ENCODE measurements at places on chromosomes 2 and 18.

DNA sequence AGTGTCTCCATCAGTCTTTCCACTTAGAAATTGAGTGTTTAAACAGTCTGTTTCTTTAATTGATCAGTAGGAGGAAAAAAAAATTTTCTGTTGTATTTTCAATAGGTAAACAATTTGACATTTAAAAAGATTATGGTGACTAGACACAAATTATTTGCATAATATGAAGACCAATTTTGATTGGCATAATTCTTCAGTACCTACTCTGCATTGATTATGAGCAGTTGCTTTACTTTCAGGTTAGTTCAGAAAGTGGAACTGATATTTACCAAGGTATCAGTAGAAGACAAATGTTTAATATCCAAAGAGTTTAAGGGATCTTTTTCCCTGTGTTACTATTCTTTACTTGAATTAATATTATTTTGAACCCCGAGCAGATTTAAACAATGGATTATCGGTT lies 2.6 kb downstream of the ADAM23 start:
- no peak for DNase-seq

GRCh38 chr2:217360781-217361482 lies 501.1 kb upstream of the TNP1 start:
- DNase-seq: peak; percentile 59

DNA sequence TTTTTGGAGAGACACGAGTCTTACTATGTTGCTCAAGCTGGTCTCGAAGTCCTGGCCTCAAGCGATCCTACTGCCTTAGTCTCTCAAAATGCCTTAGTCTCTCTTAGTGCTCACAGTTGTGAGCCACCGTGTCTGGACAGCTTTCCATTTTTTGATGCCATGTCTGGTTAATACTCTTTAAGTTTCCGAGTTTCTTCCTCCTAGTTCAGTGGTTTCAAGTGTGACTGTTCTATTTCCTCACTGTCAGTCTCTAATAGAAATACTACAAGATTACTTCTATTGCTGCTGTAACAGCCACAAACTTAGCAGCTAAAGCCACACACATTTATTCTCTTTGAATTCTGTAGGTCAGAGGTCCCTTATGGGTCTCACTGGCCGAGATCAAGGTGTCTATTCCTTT lies 125.1 kb upstream of the MGAT5 start:
- DNase-seq: no peak

DNA sequence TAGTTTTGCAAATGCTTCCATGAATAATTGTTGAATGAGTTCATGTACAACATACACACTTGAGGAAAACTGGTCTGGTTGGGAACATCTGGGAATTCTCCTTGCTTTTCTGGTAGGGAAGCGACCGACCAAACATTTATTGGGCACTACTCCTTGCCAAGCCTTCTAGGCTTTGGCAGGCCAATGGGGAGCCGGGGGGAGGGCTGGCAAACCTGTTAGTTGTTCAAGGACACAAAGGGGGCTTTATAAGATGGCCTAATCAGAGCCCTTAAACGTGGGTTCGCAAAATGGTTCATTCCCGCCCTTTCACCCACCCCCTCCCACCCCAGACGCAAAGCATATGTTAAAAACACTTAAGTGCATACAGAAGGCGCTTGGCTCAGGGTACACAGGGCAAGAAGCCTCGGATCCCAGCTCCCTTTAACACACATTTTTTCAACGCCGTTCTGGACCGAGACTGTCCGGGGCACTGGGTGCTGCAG lies 844 bp upstream of the VSNL1 start:
- DNase-seq: no peak

DNA sequence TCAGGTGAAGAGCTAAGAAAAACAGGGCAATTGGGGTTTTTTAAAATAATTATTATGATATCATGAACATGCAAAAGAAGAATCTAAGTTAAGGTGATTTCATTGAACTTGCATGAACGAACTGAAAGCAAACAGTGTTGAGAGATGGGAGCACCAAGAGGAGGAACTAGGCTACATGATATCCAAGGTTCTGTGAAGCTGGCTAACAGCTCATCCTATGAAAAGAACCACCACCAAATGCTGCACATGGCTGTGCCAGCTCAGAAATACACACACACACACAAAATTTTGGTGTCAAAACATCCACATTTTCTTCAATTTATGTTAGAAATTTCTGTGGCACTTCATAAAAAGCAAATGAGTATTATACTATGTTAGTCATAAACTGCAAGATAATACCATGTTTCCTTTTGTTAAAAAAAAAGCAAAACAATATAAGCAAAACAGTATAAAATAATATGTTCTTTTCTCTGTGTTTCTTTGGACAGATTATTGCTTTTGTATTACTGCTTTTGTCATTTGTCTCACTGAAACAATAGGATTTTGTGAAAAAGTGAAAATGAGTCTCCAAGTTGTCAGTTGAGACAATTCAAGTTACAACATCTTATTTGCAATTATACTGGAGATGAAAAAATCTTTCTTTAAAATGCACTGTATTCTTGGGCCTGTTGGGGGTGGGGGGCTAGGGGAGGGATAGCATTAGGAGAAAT lies 12.6 kb upstream of the TTC32 start:
- no peak for DNase-seq

DNA sequence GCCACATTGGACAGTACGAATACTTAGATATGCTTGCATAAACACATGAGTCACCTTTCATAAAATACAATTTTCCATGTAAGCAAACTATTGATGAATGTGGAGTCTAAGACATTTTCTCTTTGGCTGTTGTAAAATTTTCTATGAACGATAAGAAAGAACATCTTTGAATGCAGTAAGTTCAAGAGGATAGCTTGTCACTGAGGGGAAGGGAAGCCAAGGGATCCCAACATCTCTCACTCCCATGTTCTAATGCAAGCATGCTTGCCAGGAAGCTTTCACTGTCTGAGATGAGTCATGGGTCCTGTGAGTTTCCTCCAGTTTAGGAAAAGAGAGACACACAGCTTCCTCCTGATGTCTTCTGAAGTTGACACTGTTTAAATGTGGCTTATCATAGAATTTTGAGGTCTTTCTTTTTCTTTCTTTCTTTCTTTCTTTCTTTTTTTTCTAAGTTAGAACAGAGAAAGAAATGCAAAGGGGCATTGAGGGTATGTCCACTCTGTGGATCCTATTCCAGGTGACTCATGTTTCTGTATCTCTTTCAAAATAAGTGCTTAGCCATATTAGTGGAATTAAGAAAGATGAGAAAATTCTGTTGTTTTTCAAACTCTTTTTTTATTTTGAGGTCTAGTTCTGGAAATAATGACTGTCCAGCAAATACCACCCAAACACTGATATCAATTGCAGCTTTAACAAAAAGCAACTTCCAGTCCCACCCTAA lies 146.6 kb downstream of the RDH14 start:
- DNase-seq: peak; percentile 81

DNA sequence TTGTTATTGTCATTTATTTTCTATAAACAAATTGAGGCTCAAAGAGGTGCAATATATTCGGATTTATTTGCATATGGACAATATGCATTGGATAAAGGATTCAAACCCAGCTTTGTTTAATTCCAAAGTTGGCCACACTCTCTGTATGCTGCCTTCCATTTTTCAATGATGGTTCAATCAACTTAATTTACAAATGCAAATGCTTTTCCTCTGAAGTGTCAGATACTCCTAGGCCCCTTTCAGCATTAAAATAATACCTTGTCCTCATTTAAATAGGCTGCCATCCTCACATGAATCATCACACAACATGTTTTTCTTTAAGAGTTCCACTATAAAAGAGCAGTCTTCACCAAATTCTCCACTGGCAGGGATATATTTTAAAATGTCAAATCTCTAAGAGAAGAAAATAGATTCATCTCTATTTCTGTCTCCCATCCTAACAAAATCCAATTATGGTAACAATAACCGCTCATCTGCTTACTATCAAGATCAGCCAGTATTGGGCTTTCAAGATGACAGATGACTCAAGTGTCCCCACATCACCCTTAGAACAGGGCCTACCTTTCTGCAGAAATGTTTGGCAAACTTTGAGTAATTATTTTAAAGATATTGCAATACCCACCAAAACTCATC lies 114.8 kb downstream of the SCG2 start:
- no peak for DNase-seq

DNA sequence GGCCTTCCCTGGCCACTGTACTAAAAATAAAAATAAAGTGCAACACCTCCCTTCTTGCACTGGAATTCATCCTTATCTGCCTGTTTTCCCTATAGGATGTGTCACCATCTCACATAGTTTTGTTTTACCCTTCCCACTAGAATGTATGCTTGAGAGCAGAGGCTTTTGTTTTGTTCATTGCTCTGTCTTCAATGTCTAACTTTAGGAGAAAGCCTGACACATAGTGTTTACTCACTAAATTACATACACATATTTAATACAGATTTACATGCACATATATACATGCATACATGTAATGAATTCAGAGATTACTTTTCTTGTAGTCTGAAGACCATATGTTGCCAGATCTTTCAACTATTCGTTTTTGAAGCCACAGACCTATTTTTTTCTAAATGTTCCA lies 23.0 kb downstream of the CD302 start:
- DNase-seq: no peak

DNA sequence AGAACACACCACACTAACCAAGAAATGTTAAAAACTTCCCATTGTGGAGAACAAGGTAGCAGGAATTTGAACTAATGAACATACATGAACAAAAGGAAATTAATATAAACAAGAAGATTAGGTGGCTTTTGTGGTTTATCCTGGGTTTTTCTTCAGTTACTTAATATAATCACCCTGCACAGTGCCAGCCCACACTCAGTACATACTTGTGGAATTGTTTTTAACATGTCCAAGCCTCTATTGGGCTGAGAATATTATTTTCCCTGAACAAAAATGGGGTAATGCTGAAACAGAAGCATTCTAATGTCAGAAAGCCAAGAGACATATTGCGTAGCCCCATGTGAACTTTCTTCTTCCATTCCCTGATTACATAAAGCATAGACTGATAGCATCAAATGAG lies 202.8 kb downstream of the DNER start:
- no peak for DNase-seq

DNA sequence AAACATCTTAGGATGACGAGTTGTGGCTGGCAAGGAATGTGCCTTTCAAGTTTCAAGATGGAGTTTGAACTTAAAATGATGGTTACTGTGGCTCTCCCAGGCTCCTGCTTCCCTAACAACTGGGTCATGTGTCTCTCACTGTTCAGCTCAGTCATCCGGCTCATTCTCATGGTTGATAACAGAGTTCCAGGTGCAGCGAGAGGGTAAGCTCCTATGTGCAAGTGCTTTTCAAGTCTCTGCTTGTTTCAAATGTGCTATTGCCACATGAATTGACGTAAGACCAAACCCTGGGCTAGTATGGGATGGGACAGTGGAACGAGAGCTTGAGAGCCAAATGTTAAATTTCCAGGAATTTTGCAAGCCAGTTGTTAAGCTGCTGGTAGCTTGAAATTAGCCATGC lies 19.5 kb upstream of the PUM2 start:
- DNase-seq: no peak

- no peak for DNase-seq
These were observed 58.9 kb downstream of the NDUFA10 start for GRCh38 chr2:239966029-239966852.

- peak; percentile 83 for DNase-seq
These were observed 729.6 kb upstream of the ZNF804A start for GRCh38 chr2:183868707-183869106.

DNA sequence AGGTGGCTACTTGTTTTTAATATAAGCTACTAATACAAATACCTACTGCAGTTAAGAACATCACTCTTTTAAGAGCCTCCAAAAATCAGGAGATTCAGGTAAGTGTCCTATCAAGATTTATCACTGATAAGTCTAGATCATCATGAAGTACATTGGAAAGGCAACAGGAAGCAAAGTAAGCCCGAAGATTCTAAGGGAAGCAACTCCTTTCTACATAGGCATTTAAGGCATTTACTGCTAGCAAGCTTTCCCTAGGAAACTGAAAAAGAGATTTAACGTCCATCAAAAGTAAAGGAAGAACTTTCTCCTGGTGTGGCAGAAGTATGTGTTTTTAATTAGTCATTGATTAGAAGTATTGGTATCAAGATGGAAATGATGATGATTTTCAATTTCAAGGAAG lies 3.7 kb downstream of the STK17B start:
- no peak for DNase-seq

GRCh38 chr2:229921892-229922448 lies at the start of gene TRIP12:
TSS of gene TRIP12 (minus strand) at chr2:229922009. CDS start at chr2:229880079, 41,930 bp downstream.
- DNase-seq: peak; percentile 95

DNA sequence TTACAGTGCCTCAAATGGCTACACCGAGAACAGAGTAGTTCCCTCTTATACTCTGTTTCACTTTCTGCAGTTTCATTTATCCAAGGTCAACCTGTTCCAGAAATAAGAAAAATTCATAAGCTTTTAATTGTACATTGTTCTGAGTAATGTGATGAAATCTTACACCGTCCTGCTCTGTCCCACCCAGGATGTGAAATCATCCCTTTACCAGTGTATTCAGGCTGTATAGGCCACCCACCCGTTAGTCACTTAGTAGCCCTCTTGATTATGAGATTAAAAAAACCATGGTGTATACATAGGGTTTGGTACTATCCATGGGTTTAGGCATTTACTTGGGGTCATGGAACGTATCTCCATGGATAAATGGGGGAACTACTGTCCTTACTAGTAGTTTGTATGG lies 29.8 kb downstream of the STARD6 start:
- DNase-seq: no peak

- DNase-seq: no peak
These were observed 51.7 kb upstream of the TFCP2L1 start for GRCh38 chr2:121336528-121337294.

GRCh38 chr18:51765606-51766360 lies 568.3 kb upstream of the MEX3C start:
- no peak for DNase-seq

GRCh38 chr2:241096979-241097378 lies 5.1 kb downstream of the MTERF4 start:
- no peak for DNase-seq

- peak; percentile 79 for DNase-seq
These were observed 302.4 kb downstream of the STK39 start for GRCh38 chr2:167944825-167945659.

DNA sequence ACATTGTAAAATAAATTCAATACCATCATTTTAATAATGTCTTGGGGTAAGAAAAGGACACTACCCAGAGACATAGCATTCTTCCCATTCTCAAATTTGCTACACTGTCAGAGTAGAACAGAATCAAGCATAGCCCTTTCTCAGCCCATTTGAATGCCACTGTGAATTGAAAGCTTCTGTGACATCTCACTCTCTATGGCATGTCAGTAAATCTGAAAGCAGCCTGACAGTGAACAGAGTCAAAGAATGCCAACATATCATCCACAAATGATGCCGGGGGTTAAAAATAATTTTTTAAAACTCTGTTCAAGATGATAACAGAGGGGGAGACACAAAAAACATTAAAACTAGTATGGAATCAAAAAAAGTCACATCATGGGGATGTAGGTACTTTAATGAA lies 17.6 kb downstream of the SUCLG1 start:
- no peak for DNase-seq

- peak; percentile 18 for DNase-seq
These were observed at the start of gene OSR1 for GRCh38 chr2:19358242-19359020. TSS of gene OSR1 (minus strand) at chr2:19358623. CDS start at chr2:19353805, 4,818 bp downstream.

- DNase-seq: no peak
These were observed 97.7 kb downstream of the CAPN13 start for GRCh38 chr2:30709516-30709915.

GRCh38 chr2:26298638-26299393 lies 47.1 kb upstream of the SELENOI start:
- no peak for DNase-seq

GRCh38 chr2:15170070-15170775 lies 390.9 kb downstream of the NBAS start:
- no peak for DNase-seq
